Calu3 (cell line): ENCODE measurements at places on chromosomes 16 and 17. TPM values are rescaled to one million over a fixed set of nuclear protein-coding genes. Genes with fewer than 3 reads are reported as not detected.

DNA sequence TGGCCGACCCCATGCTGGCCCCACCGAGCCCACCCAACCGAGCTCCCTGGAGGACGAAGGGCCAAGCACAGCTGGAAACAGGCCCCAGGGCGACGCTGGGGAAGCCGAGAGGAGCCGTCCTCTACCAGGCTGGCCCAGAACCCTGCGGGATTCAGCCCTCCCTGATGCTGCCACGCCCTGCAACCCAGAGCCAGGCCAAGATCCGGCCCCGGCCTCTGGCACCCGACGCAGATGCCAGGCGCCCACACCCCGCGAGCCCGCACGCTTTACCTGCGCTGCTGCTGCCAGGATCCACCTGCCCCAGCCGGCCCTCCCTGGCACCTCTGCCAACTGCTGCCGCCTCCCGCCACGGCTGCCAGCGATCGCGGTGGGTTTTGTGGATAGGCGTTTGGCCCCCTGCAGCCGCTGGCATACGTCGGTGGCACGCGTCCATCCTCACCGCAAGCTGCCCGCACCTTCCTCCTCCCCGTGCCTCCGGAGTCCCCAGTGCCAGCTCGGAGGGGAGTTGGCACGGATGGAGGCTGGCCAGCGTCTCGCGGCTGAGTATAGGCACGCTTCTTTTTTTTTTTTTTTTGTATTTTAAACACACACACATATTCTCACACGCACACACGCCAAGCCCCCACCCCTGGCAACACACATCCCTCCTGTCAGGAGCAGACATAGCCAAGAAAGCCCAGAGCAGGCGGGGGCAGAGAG is 41.3 kb upstream of the ACSF3 start:
- H3K27me3 ChIP-seq: peaks cover 71% of the 10 kb centered on the region
- H3K36me3 ChIP-seq: peaks cover 41% of the 10 kb centered on the region
- H3K4me3 ChIP-seq: peak overlapping the region; percentile 72
- H3K4me1 ChIP-seq: peaks cover 10% of the 10 kb centered on the region
- peak; percentile 56 for DNase-seq
- H3K27ac ChIP-seq: peak overlapping the region; percentile 63

The C16orf87 gene
- total RNA-seq: 11.6 and 11.7 TPM in 2 replicates

GRCh38 chr17:14859542-14859941 is 405.6 kb downstream of the PMP22 start:
- no peak overlapping the region for H3K27ac ChIP-seq
- H3K27me3 ChIP-seq: no peaks in the 10 kb centered on the region
- no peak for DNase-seq
- H3K4me1 ChIP-seq: no peaks in the 10 kb centered on the region
- no peaks in the 10 kb centered on the region for H3K36me3 ChIP-seq

DNA sequence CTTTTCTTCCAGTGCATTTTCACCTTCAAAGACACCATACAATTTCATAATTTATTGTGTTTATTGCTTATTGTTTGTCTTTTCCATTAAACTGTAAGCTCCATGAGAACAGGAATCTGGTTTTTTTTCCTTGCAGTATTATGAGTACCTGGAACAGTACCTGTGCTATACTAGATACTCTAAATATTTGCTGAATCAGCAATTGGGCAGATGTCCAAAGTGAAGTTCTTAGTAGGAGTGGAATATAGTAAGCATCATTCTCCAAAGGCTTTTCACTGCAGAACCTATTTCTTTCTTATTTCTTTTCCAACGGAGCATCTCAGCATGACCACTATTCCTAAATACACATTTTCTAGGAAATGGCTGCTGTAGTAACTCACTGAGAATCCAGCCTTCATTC is 269.0 kb upstream of the CCL2 start:
- no peak overlapping the region for H3K4me3 ChIP-seq
- no peaks in the 10 kb centered on the region for H3K36me3 ChIP-seq
- no peaks in the 10 kb centered on the region for H3K4me1 ChIP-seq
- H3K27me3 ChIP-seq: peaks cover 24% of the 10 kb centered on the region
- no peak overlapping the region for H3K27ac ChIP-seq

- no peak overlapping the region for H3K4me3 ChIP-seq
- H3K36me3 ChIP-seq: no peaks in the 10 kb centered on the region
- no peaks in the 10 kb centered on the region for H3K4me1 ChIP-seq
These were observed 787 bp upstream of the CCL3L1 start for GRCh38 chr17:36197387-36197703.

- no peak overlapping the region for H3K4me3 ChIP-seq
- H3K36me3 ChIP-seq: peaks cover 36% of the 10 kb centered on the region
- H3K4me1 ChIP-seq: peaks cover 58% of the 10 kb centered on the region
- no peak overlapping the region for H3K27ac ChIP-seq
- H3K27me3 ChIP-seq: no peaks in the 10 kb centered on the region
These were observed 7.5 kb downstream of the COTL1 start for GRCh38 chr16:84610376-84610775.

GRCh38 chr16:84795329-84796053 is 24.3 kb upstream of the CRISPLD2 start:
- H3K4me1 ChIP-seq: no peaks in the 10 kb centered on the region
- no peak overlapping the region for H3K27ac ChIP-seq
- H3K27me3 ChIP-seq: no peaks in the 10 kb centered on the region
- H3K36me3 ChIP-seq: no peaks in the 10 kb centered on the region

- H3K27ac ChIP-seq: no peak overlapping the region
- peaks cover 8% of the 10 kb centered on the region for H3K36me3 ChIP-seq
- H3K4me3 ChIP-seq: no peak overlapping the region
- H3K4me1 ChIP-seq: peaks cover 30% of the 10 kb centered on the region
- H3K27me3 ChIP-seq: no peaks in the 10 kb centered on the region
- DNase-seq: no peak
These were observed 6.9 kb downstream of the PHAF1 start for GRCh38 chr16:67116388-67117311.

DNA sequence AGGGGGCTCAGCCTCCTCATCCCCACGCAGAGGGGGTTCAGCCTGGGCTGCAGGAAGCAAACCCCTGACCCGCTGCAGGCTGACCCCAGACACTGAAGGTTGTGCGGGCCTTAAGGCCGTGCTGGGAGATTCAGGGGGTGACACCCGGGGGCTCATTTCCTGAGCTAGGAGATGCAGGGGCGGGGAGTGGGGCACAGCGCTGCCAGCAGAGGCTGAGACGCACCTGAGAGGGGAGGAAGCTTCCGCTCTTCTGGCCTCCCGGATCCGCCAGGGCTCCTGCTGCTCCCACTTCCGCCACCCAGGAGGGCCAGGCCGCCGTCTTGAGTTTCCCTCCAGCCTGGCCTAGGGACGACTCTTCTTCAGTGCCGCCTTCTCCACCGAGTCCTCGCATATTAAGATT is 173.2 kb upstream of the FOXF1 start:
- no peak overlapping the region for H3K27ac ChIP-seq
- no peak for DNase-seq
- H3K4me3 ChIP-seq: no peak overlapping the region
- H3K27me3 ChIP-seq: peaks cover 100% of the 10 kb centered on the region
- no peaks in the 10 kb centered on the region for H3K4me1 ChIP-seq

DNA sequence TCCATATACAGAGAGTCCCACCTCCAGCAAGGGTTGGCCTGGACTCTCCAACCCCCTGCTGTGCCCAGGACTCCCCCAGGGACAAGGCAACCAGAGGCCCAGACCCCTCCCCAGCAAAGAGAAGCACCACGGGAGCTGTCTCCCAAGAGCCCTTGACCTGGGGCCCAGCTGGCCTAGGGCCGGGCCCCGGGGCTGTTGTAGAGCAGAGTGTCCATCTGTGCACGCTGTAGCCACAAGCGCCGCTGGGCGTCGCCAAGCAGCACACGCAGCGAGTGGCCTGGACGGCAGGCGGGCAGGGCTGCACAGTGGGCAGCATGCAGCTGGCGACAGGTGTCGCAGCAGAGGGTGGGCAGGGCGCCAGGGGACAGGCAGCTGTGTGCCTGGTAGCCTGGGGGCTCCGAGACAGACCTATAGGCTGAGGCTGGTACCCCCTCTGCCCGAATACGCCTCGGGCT is 4.3 kb downstream of the SPATA2L start:
- H3K4me1 ChIP-seq: no peaks in the 10 kb centered on the region
- peaks cover 93% of the 10 kb centered on the region for H3K36me3 ChIP-seq
- no peaks in the 10 kb centered on the region for H3K27me3 ChIP-seq
- H3K4me3 ChIP-seq: no peak overlapping the region

DNA sequence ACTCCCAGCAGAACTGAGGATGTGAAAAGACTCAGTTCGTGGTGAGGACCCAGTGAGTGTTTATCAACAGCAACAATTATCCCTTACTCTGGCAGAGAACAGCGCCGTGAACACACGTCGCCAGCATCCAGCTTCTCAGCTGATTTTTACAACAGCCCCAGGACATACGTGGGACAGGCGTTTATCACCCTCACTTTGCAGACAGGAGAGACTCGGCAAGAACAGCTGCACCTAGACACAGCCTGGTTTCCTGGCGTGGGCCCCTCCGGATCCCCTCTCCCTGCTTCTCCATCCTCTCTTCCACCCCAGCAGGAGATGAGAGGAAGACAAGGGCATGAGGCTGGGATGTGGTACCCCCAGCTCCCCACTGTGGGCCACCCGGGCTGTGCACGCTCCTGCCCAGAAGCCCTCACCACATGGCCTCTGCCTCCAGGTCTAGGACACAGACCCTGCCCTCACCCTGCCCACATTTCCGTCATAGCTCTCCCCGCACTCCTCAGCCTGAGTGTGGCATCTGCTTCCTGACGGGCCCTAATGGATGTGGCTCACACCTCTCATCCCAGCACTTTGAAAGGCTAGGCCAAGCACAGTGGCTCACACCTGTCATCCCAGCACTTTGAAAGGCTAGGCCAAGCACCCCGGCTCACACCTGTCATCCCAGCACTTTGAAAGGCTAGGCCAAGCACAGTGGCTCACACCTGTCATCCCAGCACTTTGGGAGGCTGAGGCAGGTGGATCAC is 17.5 kb downstream of the ABR start:
- no peak overlapping the region for H3K4me3 ChIP-seq
- no peaks in the 10 kb centered on the region for H3K27me3 ChIP-seq
- no peak for DNase-seq
- no peaks in the 10 kb centered on the region for H3K36me3 ChIP-seq
- no peak overlapping the region for H3K27ac ChIP-seq
- H3K4me1 ChIP-seq: no peaks in the 10 kb centered on the region

GRCh38 chr16:53378138-53378537 is 56.1 kb upstream of the RBL2 start:
- H3K4me1 ChIP-seq: peaks cover 18% of the 10 kb centered on the region
- DNase-seq: no peak
- no peaks in the 10 kb centered on the region for H3K27me3 ChIP-seq
- H3K36me3 ChIP-seq: peaks cover 8% of the 10 kb centered on the region

- peaks cover 11% of the 10 kb centered on the region for H3K36me3 ChIP-seq
- H3K4me3 ChIP-seq: peak overlapping the region; percentile 65
- peaks cover 8% of the 10 kb centered on the region for H3K4me1 ChIP-seq
- no peak for DNase-seq
These were observed 50.5 kb upstream of the AMZ2 start for GRCh38 chr17:68197091-68197996.

DNA sequence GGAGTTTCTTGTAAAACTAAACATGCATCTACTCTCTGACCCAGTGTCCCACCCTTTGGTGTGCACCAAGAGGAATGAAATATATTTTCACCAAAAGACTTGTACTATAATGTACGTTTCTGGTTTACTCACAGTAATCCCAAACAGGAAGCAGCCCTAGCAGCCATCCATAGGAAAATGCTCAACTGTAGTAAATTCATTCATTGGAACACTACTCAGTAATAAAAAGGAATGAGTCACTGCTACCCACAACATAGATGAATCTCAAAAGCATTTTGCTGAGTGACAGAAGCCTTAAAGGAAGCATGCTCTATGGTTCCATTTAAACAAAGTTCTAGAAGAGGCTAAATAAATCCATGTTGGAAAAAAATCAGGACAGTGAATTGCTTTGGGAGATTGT is 37.6 kb upstream of the DHRS7B start:
- no peak for DNase-seq
- H3K36me3 ChIP-seq: no peaks in the 10 kb centered on the region
- H3K27me3 ChIP-seq: no peaks in the 10 kb centered on the region
- no peak overlapping the region for H3K27ac ChIP-seq
